CD4-positive, CD25-positive, alpha-beta regulatory T cell (primary cell): ENCODE measurements at places on chromosomes 2 and 18. TPM values are rescaled to one million over a fixed set of nuclear protein-coding genes. Genes with fewer than 3 reads are reported as not detected.

- H3K4me1 ChIP-seq = no peaks in the 10 kb centered on the region
- no peaks in the 10 kb centered on the region for H3K27me3 ChIP-seq
- no peaks in the 10 kb centered on the region for H3K36me3 ChIP-seq
- H3K27ac ChIP-seq = no peak overlapping the region
Measured at GRCh38 chr2:188919824-188920223, 54.3 kb upstream of the COL3A1 start.

DNA sequence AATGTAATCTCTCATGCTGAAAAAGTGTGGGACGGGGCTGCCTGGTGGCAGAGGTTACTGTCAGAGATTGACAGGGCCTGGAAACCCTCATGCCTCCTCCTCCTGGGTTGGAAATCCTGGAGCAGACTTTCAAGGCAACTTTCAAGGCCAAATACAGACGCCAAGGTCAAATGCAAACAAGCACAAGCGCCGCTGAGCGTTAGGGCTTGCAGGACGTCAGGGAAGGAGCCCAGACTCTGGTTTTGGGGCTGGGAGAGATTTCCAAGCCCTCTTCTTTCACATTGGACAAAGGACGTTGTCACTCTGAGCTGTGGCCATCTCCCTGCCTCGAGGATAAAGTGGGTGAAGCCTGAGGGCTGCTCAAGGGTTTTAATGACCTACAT lies 120.1 kb downstream of the TWIST2 start:
- no peak overlapping the region for H3K27ac ChIP-seq
- no peak overlapping the region for H3K4me3 ChIP-seq
- H3K4me1 ChIP-seq = no peaks in the 10 kb centered on the region
- no peaks in the 10 kb centered on the region for H3K27me3 ChIP-seq
- H3K36me3 ChIP-seq = no peaks in the 10 kb centered on the region

DNA sequence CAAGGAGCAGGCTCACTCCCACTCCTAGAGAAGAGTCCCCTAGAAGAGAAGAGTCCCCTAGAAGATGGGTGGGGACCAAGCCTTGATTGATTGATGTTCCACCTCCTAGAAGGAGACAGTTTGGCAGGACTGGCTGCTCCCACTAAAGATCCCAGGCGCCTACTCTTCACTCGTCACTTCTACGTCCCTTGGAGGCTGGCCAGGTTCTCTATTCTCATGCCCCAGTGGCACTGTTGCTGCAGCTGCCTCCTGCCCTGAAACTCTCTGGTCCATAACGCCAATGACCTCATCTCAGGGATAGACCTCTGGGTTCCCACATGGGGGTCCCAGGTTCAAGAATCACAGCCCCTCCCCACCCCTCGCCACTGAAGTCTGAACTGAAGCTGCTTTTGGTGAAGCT lies 2.5 kb upstream of the SP140L start:
- no peak for DNase-seq
- H3K27me3 ChIP-seq = no peaks in the 10 kb centered on the region
- H3K36me3 ChIP-seq = peaks cover 1% of the 10 kb centered on the region
- peaks cover 64% of the 10 kb centered on the region for H3K4me1 ChIP-seq
- no peak overlapping the region for H3K27ac ChIP-seq

DNA sequence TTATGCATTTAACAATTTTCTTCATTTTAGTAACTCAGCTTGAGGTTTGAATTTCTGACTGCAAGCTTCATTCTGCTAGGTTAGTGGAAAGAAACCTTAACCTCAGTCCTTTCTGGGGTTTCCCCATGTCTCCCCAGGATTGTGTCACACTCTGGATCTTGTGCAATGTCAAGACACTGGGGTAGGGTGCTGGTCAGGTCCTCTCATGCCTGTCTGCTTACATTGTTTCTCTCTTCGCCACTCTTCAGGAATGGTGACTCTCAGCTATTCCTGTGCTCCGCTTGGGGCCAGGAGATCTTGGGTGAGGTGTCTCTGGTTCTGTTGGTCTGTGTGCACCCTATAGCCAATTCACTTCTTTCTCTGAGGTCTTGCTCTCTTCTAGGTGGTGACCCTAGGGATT lies 23.9 kb downstream of the CTLA4 start:
- H3K4me3 ChIP-seq = no peak overlapping the region
- no peaks in the 10 kb centered on the region for H3K27me3 ChIP-seq
- no peak for DNase-seq
- H3K36me3 ChIP-seq = no peaks in the 10 kb centered on the region
- H3K27ac ChIP-seq = no peak overlapping the region

DNA sequence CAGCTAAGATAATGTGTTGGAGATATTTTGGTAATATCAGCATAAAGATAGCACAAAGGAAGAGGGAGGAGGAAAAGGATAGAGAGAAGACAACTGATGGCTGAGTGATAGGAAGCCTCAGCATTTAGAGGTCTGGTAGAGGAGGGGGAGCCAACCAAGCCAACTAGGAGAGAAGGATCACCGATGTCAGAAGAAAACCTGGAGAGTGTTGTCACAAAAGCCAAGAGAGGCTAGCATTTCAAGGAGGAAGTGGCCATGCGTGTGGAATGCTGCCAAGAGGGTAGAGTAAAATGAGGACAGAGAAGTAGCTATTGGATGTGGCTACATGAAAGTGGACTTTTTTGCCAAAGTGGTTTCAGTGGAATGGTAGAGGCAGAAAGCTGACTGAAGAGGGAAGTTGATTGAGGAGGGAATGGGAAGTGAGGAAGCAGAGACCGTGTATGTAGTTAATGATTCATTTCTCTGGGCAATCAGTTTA lies 34.3 kb downstream of the LCLAT1 start:
- H3K27ac ChIP-seq = no peak overlapping the region
- H3K4me3 ChIP-seq = no peak overlapping the region
- H3K27me3 ChIP-seq = no peaks in the 10 kb centered on the region
- no peaks in the 10 kb centered on the region for H3K4me1 ChIP-seq

CRYGC gene
- not detected for total RNA-seq

ANKRD30BL gene
- not detected for total RNA-seq

UBE2E3 gene
- total RNA-seq = 12.4 TPM
